ENCODE measurements at places on chromosomes 3 and 15.

DNA sequence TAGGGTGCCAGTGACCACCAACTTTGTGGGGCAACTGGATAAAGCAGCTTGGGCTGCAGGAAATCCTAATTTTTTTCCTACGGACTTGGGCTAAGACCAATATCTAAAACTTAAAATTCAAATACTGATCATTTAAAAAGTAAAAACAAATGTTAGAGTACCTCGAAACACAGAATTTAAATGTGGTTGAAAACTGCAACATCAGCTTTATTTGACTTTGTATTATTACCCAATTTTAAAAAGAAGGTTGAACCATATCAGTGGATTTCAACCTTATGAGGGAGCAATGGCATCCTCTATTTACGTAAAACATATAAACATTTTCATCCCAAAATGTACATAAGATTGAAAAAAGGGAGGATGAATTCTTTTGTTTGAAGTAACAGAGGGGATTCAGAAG is 26.2 kb downstream of the CFAP20DC start:
- DNase-seq: no peak

DNA sequence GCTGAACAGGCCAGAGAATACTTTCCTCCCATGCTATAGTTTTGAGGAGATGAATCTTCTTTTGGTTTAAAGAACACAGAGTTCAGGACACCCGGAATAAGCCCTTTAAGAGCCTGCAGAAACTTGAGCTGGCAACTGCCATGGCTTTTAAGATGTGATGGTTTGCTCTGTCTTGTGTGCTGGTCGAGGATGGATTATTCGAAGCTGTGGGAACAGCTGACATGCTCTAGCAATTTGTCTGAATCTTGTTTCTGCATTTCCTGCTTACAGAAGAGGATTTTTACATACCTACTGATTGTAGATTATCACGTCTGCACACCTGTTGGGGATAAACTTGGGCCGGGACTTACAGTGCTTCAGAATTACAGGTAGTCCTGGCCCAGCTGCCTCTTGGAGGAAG is 396.9 kb downstream of the LRTM1 start:
- DNase-seq: no peak

DNA sequence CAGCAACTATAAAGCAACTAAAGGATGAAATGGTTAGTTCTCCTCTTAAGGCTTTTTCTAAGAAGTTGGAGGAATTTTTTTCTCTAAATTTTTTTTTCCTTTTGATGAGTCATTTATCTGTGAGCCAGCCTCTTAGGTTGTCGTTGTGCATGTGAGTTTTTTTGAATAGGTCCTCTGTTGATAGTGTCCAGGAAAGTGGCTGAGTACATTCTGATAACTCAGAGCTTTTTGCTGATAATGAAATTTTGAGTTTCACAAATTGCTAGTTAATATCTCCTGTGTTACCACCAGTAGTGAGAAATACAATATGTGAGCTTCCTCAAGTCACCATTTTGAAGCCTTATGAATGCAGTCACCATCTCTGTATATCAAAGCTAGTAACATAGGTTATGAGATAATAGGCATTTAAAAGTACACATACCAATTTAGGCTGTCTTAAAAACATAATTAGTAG is 7.1 kb upstream of the LXN start:
- DNase-seq: no peak

DNA sequence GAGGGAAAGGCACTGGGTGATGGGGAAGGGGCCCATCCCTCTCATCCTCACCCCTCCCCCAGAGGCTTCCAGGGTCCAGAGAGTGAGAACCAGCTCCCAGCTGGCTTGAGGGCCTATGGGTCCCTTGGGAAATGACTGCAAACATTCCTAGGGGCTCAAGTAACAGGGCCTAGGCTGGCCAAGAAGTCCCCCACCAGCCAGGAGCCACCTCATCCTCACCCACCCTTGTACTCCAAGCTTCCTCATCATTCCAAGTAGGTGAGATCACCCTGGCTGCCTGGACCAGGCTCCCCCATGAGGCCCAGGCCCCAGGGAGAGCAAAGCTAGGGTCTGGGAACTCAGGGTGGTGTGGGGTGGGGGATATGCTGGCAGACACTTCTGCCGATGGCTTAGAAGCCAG is 14.8 kb downstream of the LOXL1 start:
- peak; percentile 88 for DNase-seq

- no peak for DNase-seq
These were observed 117.9 kb upstream of the PTX3 start for GRCh38 chr3:157318639-157319288.

- no peak for DNase-seq
These were observed 14.6 kb downstream of the PRR20G start for GRCh38 chr3:127273206-127273605.

GRCh38 chr3:13417166-13417947 is 2.8 kb downstream of the NUP210 start:
- DNase-seq: no peak

DNA sequence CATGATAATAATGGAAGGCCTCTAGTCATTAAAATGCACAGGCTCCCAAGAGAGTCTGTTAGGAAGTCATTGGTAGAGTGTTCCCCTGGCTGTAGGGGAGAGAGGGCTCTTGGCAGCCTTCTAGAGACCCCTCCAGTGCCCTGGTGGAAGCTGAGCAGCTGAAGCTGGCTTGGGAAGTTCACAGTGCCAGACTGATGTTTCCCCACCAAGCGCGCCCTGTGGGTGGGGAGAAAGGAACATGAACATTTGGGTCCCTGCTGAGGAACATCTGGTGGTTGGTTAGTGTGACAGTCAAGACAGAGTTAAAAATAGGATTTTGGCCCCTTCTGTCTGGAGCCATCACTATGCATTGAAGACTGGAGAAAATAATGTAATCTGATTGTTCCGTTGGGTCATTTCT is 37.1 kb upstream of the RGMA start:
- DNase-seq: no peak

GRCh38 chr3:120742849-120743365 is 363 bp downstream of the GTF2E1 start:
- no peak for DNase-seq

- DNase-seq: no peak
These were observed 122.0 kb upstream of the SOX14 start for GRCh38 chr3:137641879-137642704.

DNA sequence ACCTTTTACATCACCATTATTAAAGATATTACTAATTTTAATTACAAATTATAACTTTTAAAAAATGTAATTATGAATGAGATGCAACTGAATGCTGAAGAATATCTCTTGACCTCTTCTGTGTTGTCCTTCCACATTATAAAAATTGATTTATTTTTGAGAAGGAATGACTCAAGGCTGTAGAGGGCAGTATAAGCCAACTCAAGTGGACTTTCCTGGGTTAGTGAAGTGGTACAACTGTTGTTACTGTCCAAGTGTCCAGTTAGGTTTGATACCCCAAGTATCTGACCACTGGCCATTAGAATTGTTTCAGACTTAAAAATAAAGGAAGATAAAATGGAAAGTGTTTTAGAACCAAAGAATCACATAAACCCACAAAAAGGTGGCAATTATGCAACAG is 51.9 kb downstream of the BBX start:
- DNase-seq: peak; percentile 18

DNA sequence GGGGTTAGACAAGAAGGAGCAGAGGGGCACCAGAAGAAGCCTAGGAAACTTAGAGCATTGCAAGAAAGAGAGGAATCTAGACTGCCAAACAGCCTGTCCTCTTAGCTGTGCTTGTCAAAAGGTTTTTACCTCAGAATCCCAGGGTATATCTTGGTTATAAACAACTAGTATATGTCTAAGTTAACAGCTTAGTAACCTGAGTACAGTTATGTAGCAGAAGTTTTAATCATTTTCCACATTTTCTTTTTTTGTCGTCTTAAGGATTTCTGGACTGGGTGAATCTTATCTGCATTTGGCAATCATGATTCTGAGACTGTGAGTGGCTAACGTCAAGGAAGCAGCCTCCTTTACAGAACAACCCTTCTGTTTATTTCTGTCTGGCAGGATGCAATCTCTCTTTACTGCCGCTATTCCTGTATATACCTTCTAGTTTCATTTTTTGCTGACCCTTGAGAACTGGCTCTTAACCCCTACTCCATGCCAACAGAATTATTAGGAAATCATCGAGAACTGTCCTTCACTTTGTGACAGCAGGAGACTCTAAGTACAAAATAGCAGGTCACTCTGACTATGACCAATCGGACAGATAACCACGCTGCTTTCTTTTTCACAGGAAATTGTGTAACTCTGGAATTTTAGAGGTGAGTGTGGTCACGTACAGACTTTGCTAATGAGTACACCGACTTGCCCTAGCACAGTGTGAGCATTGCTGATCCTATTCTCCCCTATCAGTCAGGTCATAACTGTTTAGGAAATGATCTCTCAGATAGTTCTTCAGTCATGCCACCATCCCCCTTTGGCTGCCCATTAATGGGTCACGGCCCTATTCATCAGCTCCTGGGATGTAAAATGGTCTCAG is 3.3 kb upstream of the CP start:
- DNase-seq: peak; percentile 43

DNA sequence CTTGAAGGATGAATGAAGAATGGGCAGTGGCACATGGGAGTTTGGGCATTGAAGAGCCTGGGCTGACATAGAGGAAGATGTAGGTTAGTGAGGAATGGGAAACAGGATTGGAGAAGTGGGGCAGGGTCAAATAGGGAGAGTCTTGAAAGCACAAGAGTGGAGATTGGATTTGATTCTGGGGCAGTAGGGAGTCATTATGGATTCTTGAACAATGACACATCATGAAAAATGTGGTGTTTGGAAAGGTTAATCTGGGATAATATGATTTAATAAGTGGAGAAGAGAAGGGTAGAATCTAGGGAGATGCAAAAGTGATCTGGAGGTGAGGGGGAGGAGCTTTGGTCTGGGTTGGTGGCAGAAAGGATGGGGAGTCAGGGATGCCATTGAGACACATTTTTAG is 45.4 kb upstream of the ROPN1 start:
- no peak for DNase-seq

DNA sequence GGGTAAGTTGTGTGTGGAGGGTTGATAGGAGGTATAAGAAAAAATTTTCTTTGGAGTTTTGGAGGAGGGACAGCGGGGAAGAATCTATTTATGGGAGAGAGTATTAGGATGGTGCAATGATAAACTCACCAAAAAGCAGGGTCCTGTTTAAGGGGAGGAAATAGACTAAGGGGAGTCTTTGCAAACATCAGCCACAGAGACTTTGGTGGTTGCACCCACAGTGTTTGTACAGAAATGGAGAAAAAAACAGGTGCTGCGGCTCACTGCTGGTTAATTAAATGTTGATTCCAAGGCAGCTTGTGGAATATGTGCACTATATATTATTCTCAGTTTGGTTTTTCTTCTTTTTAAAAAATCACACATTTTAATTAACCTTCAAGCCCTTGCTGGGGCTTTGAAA is 182.1 kb downstream of the NECTIN3 start:
- DNase-seq: no peak

DNA sequence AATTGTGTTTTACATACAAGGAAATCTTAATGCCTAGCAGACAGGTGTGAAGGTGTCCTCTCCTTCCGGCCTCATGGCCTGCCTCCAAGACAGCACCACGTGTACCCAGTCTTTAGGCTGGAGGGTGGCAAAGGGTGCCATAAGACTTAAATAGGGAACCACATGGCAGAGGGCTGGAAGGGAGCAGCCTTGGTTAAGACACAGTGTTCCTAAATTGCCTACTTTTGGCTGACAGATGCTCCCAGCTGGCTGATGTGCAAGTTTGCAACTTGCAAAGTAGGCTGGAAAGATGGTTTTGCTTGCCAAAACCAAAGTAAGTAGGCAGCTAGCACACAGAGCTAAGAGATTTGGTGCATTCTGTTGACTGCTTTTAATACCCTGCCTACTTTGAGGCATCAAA is 45.2 kb downstream of the CCNB2 start:
- DNase-seq: no peak

DNA sequence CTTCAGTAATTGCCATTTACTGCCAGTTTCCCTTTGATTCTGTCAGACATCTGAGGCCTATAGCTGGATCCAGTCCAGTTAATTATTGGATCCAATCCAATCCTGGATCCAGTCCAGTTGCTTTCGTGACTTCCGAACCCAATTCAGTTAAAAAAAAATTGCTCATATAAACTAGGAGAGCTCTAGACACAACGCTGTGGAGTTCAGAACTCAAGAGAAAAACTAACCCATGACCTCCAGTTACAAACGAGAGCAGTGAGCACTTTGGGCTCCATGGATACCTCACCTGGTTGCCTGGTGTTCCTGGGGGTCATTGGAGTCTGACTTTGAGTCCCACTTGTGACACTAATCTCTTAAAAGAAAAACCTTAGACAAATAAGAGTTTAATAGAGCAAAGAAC is 269.8 kb downstream of the THSD4 start:
- DNase-seq: no peak

- DNase-seq: no peak
These were observed 14.2 kb downstream of the CCNL1 start for GRCh38 chr3:157145606-157146322.

GRCh38 chr3:58051196-58051595 is 43.0 kb downstream of the FLNB start:
- DNase-seq: no peak

GRCh38 chr15:88913850-88914169 is 631 bp upstream of the MFGE8 start:
- no peak for DNase-seq

GRCh38 chr15:79311901-79312553 is 1.1 kb downstream of the TMED3 start:
- no peak for DNase-seq

- DNase-seq: no peak
These were observed 362.3 kb downstream of the WDR72 start for GRCh38 chr15:53397041-53397616.

- DNase-seq: no peak
These were observed 40.0 kb downstream of the ATP13A3 start for GRCh38 chr3:194446754-194447153.

- no peak for DNase-seq
These were observed 5.6 kb downstream of the SLC25A38 start for GRCh38 chr3:39388741-39389248.

DNA sequence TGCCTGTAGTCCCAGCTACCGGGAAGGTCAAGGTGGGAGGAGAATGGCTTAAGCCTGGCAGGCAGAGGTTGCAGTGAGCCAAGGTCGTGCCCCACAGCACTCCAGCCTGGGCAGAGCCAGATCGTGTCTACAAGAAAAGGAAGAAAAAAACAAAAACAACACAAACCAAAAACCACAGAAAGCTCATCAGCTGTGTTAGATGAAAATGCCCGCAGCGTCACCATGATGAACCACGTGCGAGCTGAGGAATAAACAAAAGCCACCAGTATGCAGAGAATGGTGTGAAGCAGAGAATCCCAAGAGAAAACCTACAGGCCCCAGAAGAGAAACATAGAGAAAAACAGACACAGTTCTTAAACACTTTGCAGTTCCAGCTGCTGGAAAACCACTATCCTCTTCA is 19.7 kb upstream of the TM4SF19 start:
- no peak for DNase-seq

GRCh38 chr3:15513810-15514662 is 7.5 kb downstream of the COLQ start:
- DNase-seq: no peak

DNA sequence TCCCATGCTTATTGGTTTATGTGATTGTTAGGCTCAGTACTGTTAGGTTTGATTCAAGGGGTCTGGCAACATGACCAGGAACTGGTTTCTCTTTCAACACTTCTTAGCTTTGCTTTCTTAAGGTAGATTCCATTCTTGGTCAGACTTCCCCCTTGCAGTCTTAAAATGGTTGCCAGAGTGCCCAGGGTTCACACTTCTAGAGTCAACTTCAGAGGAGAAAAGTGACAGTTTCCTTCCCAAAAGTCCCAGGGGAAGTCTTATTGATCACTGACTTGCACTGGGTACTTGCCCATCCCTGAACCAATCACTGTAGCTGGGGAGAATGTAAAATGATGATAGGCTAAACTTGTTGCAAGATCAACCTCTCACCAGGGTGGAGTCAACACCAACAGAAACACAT is 14.1 kb downstream of the MGLL start:
- no peak for DNase-seq

- DNase-seq: no peak
These were observed 15.3 kb downstream of the ST8SIA2 start for GRCh38 chr15:92409006-92409405.
